ENCODE measurements at places on chromosomes 1 and 21. TPM values are rescaled to one million over a fixed set of nuclear protein-coding genes. Genes with fewer than 3 reads are reported as not detected.

The ASTN1 gene
- not detected for total RNA-seq

The FALEC gene
- total RNA-seq = not detected

DNA sequence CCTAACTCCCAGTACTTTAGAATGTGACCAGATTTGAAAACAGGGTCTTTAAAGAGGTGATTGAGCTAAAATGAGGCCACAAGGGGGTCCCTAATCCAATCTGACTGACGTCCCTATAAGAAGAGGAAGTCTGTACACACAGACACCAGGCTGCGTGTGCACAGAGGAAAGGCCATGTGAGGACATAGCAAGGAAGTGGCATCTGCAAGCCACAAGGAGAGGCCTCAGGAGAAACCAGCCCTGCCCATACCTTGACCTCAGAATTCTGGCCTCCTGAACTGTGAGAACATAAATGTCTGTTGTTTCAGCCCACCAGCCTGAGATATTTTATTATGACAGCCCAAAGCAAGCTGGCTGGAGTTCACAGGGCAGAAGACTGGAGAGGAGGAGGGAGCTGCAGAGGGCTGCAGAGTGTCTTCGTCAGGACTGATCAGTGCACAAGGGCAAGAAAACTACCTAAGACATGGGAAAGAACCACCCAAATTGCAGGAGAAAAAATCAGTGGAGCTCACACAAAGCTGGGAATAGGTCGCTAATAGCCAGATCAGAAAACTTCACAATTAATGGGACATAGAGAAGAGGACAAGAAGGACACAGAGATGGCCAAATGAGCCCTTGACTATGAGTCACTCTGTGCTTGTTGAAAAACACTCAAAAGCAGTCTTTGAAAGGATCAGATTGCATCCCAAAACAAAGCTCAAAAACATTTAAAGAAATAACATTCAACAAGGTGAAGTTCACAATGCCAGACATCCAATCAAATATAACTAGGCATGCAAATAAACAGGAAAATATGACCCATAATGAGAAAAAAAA, 14.1 kb upstream of the WNT9A start:
- H3K4me1 ChIP-seq = no peaks in the 10 kb centered on the region
- DNase-seq = no peak
- H3K4me3 ChIP-seq = no peak overlapping the region
- H3K36me3 ChIP-seq = no peaks in the 10 kb centered on the region
- peaks cover 19% of the 10 kb centered on the region for H3K27me3 ChIP-seq

- H3K36me3 ChIP-seq = no peaks in the 10 kb centered on the region
- no peak for DNase-seq
- H3K27ac ChIP-seq = no peak overlapping the region
- no peaks in the 10 kb centered on the region for H3K27me3 ChIP-seq
- no peaks in the 10 kb centered on the region for H3K4me1 ChIP-seq
- H3K4me3 ChIP-seq = no peak overlapping the region
Observed at GRCh38 chr1:101420406-101420805, 183.6 kb downstream of the S1PR1 start.

GRCh38 chr1:215132156-215132555, 49.6 kb downstream of the KCNK2 start:
- H3K27me3 ChIP-seq = no peaks in the 10 kb centered on the region
- H3K4me3 ChIP-seq = no peak overlapping the region
- H3K36me3 ChIP-seq = no peaks in the 10 kb centered on the region
- no peak overlapping the region for H3K27ac ChIP-seq
- DNase-seq = no peak
- no peaks in the 10 kb centered on the region for H3K4me1 ChIP-seq

The TDRD5 gene
- not detected for total RNA-seq

- no peak overlapping the region for H3K4me3 ChIP-seq
- H3K36me3 ChIP-seq = peaks cover 2% of the 10 kb centered on the region
- H3K27ac ChIP-seq = no peak overlapping the region
- H3K27me3 ChIP-seq = no peaks in the 10 kb centered on the region
- peaks cover 6% of the 10 kb centered on the region for H3K4me1 ChIP-seq
- no peak for DNase-seq
Observed at GRCh38 chr1:51666478-51666877, 49.6 kb downstream of the OSBPL9 start.

The HEYL gene
- 0.08 TPM for total RNA-seq

GRCh38 chr1:3018576-3018975, 2.7 kb upstream of the ACTRT2 start:
- DNase-seq = no peak
- H3K4me3 ChIP-seq = no peak overlapping the region
- no peaks in the 10 kb centered on the region for H3K36me3 ChIP-seq
- no peaks in the 10 kb centered on the region for H3K4me1 ChIP-seq
- peaks cover 6% of the 10 kb centered on the region for H3K27me3 ChIP-seq
- H3K27ac ChIP-seq = no peak overlapping the region
